ENCODE measurements at places on chromosomes 5 and 9.

- DNase-seq = no peak
Observed at GRCh38 chr5:126438267-126438666, 15.1 kb downstream of the GRAMD2B start.

DNA sequence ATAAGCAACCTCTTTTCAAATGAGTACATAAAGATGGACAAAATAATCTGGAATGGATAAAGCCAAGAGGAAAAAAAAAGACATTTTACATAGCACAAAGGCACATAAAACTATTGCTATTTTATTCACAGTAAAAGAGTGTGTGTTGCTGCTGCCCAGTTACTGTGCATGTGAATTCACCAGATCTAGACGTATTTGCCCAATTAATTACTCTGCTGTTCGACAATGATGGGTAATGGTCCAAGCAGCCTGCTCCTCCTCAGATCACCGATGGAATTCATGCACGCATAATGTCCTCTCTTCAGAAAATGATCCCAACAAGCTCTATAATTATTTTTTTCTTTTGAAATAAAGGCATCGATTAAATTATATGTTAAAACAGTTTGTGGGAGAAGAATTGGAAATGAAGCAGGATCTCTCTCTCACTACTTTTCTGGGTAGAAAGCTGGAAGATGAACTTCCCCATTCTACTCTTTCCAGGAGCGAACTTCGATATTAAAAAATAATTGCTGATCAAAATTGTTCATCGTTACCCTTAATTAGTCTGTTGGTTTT, 357.4 kb upstream of the CCNH start:
- no peak for DNase-seq

- peak; percentile 8 for DNase-seq
Observed at GRCh38 chr5:114449860-114450421, 88.1 kb downstream of the KCNN2 start.

GRCh38 chr5:76736679-76737556, 21.0 kb downstream of the F2R start:
- DNase-seq = no peak

DNA sequence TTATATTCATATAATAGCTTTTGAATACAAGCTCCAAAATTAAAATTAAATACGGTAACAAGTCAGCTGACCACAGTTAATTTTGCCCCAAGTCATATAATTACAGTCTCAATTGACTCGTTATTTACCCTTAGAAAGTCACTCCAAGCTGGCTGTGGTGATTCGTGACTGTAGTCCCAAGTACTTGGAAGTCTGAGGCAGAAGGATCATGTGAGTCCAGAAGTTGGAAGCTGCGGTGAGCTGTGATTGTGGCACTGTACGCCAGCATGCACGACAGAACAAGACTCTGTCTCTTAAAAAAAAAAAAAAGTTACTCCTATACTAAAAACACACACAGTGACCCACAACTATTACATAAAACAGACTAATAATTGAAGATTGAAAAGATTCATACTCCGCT, 31.6 kb upstream of the DTWD2 start:
- no peak for DNase-seq

DNA sequence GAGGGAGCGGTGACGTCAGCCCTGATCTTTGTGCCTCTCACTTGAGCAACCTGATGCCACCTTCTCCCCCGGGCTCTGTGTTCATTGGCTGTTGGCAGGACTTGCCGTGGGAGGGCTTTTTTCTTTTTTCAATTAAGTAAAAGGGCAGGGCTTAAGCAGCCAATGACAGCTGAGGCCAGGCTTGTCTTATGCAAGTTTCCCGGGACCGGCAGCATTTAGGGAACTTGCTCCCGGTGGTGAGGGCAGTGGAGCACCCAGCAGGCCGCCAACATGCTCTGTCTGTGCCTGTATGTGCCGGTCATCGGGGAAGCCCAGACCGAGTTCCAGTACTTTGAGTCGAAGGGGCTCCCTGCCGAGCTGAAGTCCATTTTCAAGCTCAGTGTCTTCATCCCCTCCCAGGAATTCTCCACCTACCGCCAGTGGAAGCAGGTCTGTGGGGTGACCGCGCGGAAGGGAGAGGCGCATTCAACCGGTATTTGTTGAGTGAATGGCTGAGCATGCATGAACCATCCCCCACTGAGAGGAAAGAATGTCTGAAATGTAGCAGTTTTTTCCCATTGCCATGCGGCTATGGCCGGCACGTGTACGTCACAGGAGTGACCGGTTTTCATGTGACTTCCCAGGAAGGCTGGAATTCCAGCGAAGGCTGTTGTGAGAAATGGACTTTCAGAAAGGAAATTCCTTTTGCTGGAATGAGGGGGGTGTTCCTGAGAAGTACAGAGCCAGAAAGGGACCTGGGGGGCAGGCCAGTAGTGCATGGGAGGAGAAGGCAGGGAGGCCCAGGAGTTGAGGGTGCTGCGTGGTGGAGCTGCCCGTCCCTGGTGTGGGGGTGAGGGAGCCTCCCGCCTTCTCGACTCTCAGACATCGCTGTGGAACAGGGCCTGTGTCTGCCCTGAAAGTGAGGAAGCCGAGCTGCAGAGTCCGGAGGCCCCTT, 29.0 kb downstream of the PTGES2 start:
- DNase-seq = peak; percentile 96

- no peak for DNase-seq
Observed at GRCh38 chr9:113474360-113475028, 11.0 kb downstream of the RGS3 start.

GRCh38 chr9:6449645-6450044, 36.6 kb downstream of the UHRF2 start:
- no peak for DNase-seq

GRCh38 chr5:146238973-146239372, 35.6 kb downstream of the RBM27 start:
- DNase-seq = no peak

GRCh38 chr9:71990466-71990865, 69.9 kb downstream of the C9orf57 start:
- no peak for DNase-seq

- DNase-seq = no peak
Observed at GRCh38 chr9:105286098-105286497, 41.6 kb downstream of the SLC44A1 start.

- DNase-seq = peak; percentile 78
Observed at GRCh38 chr9:36873247-36873875, 160.7 kb downstream of the PAX5 start.

GRCh38 chr5:124932791-124933600, 186.6 kb upstream of the ZNF608 start:
- no peak for DNase-seq

GRCh38 chr5:172458976-172459782, 4.9 kb upstream of the SH3PXD2B start:
- no peak for DNase-seq

DNA sequence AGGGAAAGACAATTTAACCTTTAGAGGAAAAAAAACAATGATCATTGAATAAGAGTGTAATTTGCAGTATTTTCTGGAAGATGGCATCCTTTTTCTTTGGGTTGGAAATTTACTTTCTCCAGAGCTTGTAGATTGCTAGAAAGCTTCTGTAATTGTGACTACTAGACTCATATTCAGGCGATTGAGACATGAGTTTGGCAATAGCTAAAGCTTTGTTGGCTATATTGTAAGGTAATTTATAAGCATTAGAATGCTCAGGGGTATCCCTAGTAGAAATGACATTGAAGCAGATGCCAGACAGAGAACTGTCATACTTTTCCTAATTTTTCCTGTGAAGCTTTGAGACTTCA, 115.3 kb downstream of the UNC13B start:
- DNase-seq = no peak

DNA sequence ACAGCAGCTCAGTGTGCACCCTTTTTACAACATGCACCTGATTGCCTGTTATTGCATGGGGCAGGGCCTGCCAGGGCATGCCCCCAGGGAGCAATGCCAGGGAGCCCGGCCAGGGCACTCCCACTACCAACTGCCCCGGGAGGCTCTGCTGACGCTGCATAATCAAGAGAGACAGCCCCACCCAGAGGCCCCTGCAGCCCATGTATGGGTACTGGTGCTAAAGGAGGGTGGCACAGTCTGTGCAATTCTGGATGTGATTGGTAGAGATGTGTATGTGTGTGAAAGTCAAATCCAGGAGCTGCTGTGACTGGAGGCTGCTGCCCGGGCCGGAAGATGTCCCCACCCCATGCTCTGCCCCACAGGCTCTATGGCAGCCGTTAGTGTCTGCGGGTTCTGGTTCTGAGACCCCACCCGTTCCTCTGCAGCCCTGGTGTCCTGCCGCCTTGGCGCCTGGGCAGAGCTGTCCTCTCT, 3.9 kb upstream of the NEURL1B start:
- DNase-seq = peak; percentile 83

- no peak for DNase-seq
Observed at GRCh38 chr9:72586388-72587130, 65.2 kb downstream of the TMC1 start.

DNA sequence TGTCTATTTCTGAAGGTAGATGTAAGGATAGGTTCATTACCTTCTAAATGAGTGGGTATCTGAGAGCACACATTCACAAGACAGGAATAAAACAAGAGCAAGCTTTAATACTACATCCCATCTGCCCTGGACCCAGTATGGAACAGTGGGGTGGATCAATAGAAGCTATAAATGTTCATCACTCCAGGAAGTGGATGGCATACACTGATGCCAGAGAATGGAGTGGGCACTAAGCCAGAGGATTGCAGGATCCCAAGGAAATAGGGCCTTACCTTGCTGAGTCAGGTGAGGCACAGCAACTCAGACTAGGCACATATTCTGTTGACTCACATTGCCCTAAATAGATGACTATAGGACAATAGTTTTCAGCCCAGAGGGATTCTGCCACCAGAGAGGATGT, 21.3 kb upstream of the COX7C start:
- no peak for DNase-seq

- peak; percentile 48 for DNase-seq
Observed at GRCh38 chr5:51326844-51327243, 56.4 kb upstream of the ISL1 start.

DNA sequence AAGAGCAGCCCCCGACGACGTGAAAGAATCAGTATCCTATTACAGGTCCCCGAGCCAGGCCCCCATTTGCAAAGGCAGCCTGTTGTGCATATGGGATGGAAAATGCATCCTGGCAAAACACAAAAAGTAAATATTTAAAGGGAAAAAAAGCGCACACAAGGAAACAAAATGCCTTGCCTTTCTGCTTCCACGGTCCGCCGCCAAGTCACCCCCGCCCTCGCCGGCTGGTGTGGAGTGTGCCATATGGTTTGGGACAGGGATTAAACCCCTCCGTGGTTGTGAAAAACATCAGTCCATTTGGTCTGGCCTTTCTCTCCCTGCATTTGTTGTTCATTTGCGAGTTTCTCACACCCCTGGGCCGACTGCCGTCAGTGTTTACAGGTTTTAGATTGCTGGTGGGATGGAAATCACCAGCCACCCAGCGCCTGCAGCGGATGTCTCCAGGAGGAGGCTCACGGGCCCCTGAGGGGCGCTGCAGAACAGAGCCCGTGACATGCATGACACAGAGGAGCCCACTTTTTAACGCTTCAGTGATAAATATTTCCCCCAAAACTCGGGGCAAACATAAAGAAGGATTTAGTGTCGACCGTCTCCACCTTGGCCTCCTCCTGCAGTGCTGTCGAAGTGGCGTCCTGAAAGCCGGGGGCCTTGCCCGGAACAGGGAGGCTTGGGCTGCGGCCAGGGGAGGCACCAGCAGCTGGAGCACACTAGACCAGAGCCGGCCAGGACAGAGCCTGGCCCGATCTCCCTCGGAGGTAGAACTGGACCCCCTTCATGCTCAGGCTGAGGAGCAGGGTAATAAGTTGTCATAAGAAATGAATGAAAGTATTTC, 161.5 kb downstream of the HSD17B3 start:
- no peak for DNase-seq

DNA sequence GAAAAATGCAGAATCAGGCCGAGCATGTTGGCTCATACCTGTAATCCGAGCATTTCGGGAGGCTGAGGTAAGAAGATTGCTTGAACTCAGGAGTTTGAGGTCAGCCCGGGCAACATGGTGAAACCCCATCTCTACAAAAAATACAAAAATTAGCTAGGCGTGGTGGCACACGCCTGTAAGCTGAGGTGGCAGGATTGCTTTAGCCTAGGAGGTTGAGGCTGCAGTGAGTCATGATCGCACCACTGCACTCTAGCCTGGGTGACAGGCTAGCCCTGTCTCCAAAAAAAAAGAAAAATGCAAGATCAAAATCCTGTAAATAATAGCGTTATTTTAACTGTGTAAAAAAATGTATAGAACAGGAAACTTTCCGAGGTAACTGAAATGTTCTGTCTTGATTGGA, 39.4 kb downstream of the RNF44 start:
- no peak for DNase-seq

DNA sequence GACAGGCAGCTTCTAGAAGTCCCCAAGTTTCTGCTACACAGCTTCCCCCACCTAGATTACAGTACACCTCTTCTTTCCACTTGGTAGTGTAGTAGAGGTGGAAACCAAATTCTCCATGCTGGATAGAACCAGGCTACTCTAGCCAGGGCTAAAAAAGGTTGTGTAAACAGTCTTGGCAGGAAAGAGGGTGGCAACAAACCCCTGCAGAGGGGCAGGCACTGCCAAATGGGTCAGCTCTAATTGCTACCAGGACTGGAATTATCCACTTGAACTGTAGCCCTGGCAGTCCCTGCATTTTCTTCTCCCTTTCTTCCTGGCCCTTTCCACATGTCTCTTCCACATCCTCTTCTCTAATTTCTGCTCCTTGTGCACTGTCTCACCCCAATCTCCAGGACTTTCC, 24.8 kb downstream of the RANBP3L start:
- DNase-seq = no peak

GRCh38 chr5:133716532-133717183, 104.3 kb upstream of the FSTL4 start:
- no peak for DNase-seq

DNA sequence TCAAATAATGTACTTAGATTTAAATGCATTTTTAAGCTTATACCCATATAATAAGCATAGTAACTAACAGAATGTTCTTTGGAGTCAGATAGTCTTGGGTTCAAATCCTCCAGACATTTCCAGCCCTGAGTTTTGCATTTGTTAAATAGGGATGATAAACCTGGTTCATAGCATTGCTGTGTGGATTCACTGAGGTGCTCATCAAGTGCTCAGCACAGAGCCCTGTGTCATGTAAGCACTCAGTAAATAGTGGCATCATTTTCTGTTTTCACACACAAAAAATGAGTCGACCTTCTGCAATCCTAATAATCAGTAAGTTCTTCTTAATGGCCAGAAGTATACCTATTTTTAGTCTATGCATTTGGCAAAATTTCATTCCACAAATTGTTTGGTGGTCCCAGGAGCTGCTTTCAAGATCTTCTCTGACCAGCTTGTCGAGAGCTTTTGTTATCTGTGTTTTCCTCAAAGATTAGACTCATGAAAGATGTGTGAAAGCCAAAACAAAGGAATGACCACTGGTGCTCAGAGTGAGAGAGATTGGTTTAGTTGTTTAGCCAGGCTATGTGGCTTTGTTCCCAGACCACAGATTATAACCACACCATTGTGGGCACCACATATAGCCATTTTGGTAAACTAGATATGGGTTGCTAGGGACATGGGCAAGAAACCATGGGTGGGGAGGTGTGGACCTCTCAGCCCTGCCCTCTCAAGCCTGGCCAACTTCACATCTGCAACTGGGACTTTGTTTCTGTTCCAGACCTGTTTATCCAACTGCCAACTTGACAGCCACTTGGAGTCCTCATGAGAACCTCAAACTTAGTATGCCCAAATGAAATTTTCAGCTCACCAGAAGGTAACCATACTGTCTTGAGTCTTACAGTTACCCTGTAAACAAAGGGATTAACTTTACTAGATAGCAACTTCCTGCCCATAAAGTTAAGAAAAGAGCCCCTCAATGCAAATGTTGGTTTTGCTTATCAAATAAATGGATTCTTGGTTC, 45.0 kb downstream of the DOCK8 start:
- no peak for DNase-seq

GRCh38 chr5:170070556-170071412, 34.9 kb upstream of the FOXI1 start:
- no peak for DNase-seq

All from NCI-H1436 (cell line).